Tibial artery (tissue), 4 donors: ENCODE measurements at places on chromosomes 6 and 20.

DNA sequence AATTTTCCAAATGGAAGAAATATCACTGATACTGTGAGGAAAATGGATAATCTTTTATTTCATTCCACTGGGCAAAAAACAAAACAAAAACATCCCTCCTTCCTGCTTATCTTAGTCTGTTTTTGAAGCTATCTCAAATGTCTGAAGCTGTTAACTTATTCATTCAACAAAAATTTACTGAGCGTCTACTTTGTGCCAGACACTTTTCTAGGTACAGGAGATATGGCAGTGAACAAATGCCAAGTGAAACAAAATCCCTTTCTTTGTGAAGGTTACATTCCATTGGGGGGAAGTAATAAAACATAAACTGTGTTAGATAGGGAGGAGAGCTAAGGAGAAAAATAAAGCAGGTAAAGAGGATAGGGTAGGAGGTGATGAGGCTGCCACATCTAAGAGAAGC is 47.5 kb downstream of the TNFRSF21 start:
- no peak overlapping the region for H3K27ac ChIP-seq
- no peak overlapping the region for H3K4me3 ChIP-seq
- no peaks in the 10 kb centered on the region for H3K4me1 ChIP-seq

DNA sequence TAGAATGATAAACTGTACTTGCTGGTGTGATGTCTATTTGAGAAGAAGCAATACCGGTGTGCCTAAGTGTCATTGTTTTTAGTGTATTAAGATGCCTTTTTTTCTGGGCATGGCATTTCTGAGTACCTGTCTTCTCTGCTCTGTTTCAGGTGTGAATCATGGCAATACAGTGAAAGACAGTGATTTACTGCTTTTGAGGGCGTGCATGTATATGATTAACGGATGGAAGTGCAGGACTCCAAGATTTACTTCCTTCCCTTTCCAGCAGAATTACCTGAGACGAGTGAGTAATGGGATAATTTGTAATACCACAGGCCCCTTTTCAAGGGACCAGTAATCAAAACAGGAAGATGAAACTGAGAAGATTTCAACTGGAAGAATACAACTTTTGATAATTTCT is 315.8 kb downstream of the SOX4 start:
- no peak overlapping the region for H3K4me3 ChIP-seq
- H3K27me3 ChIP-seq, result no peaks in the 10 kb centered on the region
- no peaks in the 10 kb centered on the region for H3K36me3 ChIP-seq
- no peaks in the 10 kb centered on the region for H3K4me1 ChIP-seq
- H3K27ac ChIP-seq, result no peak overlapping the region

DNA sequence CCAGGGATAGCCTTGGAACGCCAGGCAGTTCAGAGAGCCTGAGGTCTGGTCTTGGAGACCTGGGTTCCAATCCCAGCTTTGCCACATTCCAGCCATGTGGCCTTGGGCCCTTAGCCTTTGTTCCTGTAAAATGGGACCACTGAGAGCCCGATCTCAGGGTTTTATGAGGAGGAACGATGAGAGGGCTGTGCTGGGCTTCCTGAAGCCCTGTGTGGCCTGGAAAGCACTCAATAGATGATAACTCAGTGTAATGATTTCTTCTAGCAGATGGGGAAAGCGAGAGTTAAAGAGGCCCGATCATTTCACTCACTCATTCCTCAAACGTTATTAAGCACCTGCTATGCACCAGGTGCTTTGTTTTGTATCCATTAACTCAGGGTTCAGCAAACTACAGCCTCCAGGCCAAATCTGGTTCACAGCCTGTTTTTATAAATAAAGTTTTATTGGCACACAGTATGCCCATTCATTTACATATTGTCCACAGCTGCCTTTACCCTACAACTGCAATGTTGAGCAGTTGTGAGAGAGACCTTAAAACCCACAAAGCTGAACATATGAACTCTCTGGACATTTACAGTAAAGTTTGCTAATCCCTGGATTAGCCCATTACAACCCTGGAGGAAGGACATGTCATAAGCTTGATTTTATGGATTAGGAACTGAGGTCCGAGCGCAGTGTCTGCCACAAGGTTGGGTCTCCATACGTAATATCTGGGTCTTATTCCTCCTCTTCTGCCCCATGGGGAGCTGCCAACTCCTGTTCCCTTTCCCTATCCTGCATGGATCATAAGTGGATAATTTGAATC is 90.4 kb downstream of the CEBPB start:
- peaks cover 49% of the 10 kb centered on the region for H3K4me1 ChIP-seq
- no peak for DNase-seq
- no peak overlapping the region for H3K27ac ChIP-seq

- no peak overlapping the region for H3K4me3 ChIP-seq
- no peak for DNase-seq
- H3K27ac ChIP-seq, result no peak overlapping the region
- no peaks in the 10 kb centered on the region for H3K36me3 ChIP-seq
- no peaks in the 10 kb centered on the region for H3K4me1 ChIP-seq
These were observed 155.4 kb downstream of the FNDC1 start for GRCh38 chr6:159324596-159324995.

GRCh38 chr6:77986380-77987034 is 333.7 kb downstream of the MEI4 start:
- H3K27ac ChIP-seq, result no peak overlapping the region
- H3K4me1 ChIP-seq, result no peaks in the 10 kb centered on the region
- H3K4me3 ChIP-seq, result no peak overlapping the region
- H3K27me3 ChIP-seq, result no peaks in the 10 kb centered on the region

DNA sequence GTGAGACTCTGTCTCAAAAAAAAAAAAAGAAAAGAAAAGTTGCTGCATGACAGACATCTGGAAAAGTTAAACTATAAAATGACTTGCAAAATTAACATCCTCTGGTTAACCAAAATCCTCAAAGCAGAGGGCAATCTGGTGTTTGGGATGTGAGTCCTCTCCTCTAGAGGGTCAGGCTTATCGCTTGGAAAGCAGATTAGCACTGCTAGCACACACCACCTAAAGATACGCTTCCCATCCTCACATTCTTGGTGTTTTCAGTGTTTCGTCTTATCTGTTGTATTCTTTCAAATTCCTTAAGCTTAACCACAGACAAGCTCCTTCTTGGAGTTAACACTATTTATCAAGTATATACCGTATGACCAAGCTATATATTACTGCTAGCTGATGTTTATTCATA is 198.0 kb downstream of the SOX4 start:
- no peak overlapping the region for H3K4me3 ChIP-seq
- no peak for DNase-seq
- no peaks in the 10 kb centered on the region for H3K36me3 ChIP-seq
- no peaks in the 10 kb centered on the region for H3K4me1 ChIP-seq
- no peaks in the 10 kb centered on the region for H3K27me3 ChIP-seq

GRCh38 chr6:144320741-144321140 is 35.6 kb downstream of the UTRN start:
- H3K36me3 ChIP-seq, result no peaks in the 10 kb centered on the region
- no peak for DNase-seq
- H3K4me1 ChIP-seq, result peaks cover 81% of the 10 kb centered on the region

DNA sequence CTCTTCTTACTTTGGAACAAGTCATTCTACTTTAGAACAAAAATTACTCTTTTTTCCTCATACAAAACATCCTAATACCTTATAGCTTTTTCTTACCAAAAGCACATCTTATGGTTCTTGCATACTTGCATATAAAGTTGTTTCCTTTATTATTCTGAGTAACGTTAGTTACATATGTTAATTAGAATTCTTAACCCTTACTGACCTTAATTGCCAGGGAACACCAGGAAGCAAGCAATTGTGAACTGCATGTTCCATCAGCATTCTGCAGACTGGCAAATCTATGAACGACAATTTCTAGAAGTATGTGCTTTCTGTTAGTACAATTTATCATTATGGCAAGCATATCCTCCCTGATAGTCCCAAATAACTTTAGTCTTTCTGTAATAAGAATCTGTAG is 831.0 kb downstream of the C6orf118 start:
- no peaks in the 10 kb centered on the region for H3K4me1 ChIP-seq
- H3K4me3 ChIP-seq, result no peak overlapping the region
- DNase-seq, result no peak
- no peaks in the 10 kb centered on the region for H3K36me3 ChIP-seq

GRCh38 chr20:43323592-43323991 is 133.9 kb upstream of the PTPRT start:
- no peak overlapping the region for H3K27ac ChIP-seq
- no peak overlapping the region for H3K4me3 ChIP-seq
- DNase-seq, result no peak
- no peaks in the 10 kb centered on the region for H3K4me1 ChIP-seq

DNA sequence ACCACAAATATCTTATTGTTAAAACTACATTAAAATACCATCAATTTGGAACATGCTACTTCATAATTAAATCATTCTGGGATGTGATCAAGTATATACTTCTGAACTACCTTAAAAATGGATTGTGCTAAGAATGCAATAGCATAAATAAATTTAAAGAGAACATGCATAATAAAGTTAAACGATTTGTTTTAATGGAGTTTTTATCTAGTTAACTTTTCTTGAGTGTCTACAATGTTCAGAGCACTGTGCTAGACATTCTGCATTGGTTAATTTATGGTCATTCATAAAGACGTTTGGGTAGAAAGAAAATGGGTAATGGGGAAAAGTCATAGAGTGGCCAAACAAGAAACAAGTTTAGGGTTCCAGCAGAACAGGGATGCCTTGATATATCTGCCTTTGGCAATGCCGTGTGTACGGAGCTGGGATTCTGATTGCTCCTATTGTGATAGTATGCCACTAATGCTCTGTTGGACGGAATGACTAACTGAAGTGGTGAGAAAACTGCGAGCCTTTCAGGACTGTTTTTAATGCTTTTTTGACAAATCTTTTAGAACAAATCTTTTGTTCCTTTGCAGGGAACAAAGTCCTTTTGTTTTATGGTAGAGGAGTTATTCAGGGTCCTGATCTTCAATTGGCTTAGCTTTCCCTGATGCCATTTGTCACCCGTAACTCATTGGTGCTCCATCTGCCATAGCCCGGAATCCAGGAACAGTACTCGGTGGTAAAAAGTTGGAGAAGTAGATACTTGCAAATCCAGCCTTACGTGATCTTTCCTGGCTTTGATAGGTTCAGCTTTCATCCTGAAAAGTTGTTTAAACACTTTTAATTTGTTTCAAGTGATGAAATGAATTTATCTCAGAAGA is 162.6 kb downstream of the BCKDHB start:
- H3K4me1 ChIP-seq, result no peaks in the 10 kb centered on the region
- no peak overlapping the region for H3K27ac ChIP-seq
- no peaks in the 10 kb centered on the region for H3K36me3 ChIP-seq
- H3K4me3 ChIP-seq, result no peak overlapping the region
- no peaks in the 10 kb centered on the region for H3K27me3 ChIP-seq
- DNase-seq, result no peak

DNA sequence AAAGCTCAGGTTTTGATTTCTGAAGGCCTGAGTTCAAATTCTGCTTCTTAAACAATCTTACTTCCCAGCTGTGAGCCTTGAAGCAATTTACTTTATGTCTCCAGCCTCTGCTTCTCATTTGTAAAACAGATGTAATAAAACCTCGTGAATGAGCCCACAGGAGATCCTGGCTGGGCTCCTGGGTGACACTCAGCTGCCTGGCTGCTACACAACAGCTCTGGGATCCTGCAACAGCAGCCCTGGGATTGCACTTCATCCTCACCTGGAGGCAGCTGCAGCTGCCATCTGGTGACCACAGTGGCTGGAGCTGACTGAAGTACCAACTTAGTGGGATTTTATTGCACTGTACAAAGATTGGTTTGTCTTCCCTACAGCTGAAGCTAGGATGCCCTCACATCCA is 98.6 kb downstream of the NDUFAF5 start:
- no peak for DNase-seq
- H3K4me3 ChIP-seq, result no peak overlapping the region
- H3K36me3 ChIP-seq, result no peaks in the 10 kb centered on the region
- H3K4me1 ChIP-seq, result peaks cover 12% of the 10 kb centered on the region
- no peaks in the 10 kb centered on the region for H3K27me3 ChIP-seq

GRCh38 chr6:108730635-108731515 is 117.3 kb upstream of the ARMC2 start:
- no peak overlapping the region for H3K27ac ChIP-seq
- no peak for DNase-seq
- no peaks in the 10 kb centered on the region for H3K27me3 ChIP-seq

GRCh38 chr20:63778034-63778752 is 38.6 kb downstream of the SLC2A4RG start:
- no peaks in the 10 kb centered on the region for H3K4me1 ChIP-seq
- H3K27ac ChIP-seq, result no peak overlapping the region
- H3K36me3 ChIP-seq, result no peaks in the 10 kb centered on the region
- DNase-seq, result no peak

GRCh38 chr6:36350681-36351571 is 14.2 kb upstream of the BNIP5 start:
- DNase-seq, result peak; percentile 18
- no peak overlapping the region for H3K4me3 ChIP-seq
- H3K27me3 ChIP-seq, result no peaks in the 10 kb centered on the region
- H3K36me3 ChIP-seq, result no peaks in the 10 kb centered on the region
- H3K4me1 ChIP-seq, result no peaks in the 10 kb centered on the region

DNA sequence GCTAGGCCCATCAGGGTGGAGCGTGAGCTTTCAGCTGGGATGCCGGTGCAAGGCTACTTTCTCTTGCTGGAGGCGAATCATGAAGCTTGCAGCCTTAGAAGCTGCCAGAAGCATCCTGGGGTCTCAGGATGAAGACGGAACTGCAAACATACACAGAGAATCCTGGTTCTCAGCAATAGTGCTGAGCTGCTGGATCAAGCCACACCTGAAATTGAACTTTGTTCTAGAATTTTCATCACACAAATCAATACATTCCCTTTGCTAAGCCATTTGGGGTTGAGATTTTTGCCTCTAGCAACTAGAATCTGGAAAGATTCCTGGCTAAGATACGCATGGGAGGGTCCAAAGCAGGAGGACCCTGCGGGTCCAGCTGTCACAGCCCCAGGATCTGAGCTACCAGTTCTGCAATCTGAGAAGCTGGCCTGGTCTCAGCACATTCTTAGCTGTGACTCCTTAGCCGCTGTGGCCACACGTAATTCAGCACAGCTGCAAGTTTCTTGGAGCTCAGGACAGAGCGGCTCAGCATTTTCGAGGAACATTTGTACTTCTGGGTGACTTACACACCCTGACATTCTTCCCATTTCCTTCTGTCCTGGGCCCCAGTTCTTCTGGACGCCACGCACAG is 6.6 kb upstream of the ARFGAP1 start:
- no peak overlapping the region for H3K27ac ChIP-seq
- H3K4me3 ChIP-seq, result no peak overlapping the region
- no peak for DNase-seq
- no peaks in the 10 kb centered on the region for H3K4me1 ChIP-seq
- H3K27me3 ChIP-seq, result peaks cover 73% of the 10 kb centered on the region

- DNase-seq, result no peak
- no peak overlapping the region for H3K27ac ChIP-seq
- no peaks in the 10 kb centered on the region for H3K4me1 ChIP-seq
- H3K4me3 ChIP-seq, result no peak overlapping the region
- H3K27me3 ChIP-seq, result peaks cover 2% of the 10 kb centered on the region
These were observed 193.0 kb upstream of the PROKR2 start for GRCh38 chr20:5509803-5510202.

DNA sequence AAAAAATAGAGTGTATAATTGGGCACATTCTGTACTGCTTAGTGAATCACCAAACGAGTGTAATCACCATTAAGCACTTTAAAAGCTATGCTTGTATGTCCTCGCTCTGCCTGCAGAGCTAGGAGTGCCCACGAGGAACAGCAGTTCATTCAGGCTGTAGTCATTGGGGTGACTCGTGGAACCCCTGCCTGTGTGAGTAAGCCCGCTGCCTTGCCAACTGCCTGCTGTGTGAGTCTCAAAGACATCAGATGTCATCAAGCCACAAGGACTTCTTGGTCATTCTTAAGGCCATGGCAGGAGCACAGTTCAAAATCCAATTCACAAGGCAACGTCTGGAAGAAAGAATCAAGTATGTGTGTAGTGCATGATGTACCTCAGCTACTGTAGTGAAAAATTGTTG is 60.4 kb downstream of the FOXO3 start:
- H3K27me3 ChIP-seq, result no peaks in the 10 kb centered on the region
- H3K4me1 ChIP-seq, result peaks cover 100% of the 10 kb centered on the region
- DNase-seq, result peak; percentile 76
